ENCODE measurements at places on chromosomes 5 and 9.

- DNase-seq = peak; percentile 94
Observed at GRCh38 chr9:36765468-36766341, 193.0 kb downstream of the MELK start.

DNA sequence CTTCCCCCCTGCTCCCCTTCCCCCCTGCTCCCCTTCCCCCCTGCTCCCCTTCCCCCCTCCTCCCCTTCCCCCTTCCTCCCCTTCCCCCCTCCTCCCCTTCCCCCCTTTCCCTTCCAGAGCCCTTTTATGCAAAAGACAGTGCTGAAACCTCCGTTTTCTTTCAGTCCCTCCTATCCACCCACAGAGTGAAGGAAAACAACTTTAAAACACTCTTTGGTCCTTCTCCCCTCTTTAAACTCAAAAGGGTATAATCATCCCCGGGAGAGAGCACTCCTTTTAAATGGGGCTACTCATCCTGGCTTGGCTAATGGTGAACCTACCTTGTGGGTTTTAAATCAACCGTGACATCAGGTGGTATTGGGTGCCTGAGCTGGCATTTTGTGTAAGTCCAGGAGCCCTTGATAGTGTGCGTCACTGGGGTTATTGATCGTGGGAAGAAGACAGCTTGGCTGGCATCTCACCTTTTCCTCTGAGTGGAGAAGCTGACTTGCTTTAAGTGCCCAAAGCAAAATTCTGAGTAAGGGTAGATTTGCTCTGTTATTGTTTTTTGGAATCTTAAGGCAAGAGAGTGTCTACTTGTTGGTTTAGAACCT lies 2.7 kb downstream of the LARP1 start:
- DNase-seq = peak; percentile 72

GRCh38 chr5:117394506-117395157 lies 820.0 kb upstream of the SEMA6A start:
- no peak for DNase-seq

DNA sequence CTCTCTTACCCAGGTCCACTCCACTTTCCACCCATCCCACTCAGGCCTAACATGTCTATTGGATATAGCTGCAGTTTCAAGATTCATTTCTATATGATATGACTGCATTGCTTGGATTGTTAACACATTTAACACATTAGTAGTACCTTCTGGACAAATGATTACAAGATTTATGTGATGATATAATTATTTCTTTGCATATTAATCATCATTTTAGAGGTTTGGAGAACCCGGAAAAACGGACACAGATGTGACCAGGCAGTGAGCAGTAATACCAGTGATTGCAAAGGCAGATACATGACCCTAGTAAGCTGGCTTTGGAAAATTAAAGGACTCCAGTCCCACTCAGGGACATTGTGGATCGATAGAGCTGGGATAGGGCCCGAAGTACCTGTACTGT lies 103.8 kb downstream of the PRR16 start:
- DNase-seq = no peak

DNA sequence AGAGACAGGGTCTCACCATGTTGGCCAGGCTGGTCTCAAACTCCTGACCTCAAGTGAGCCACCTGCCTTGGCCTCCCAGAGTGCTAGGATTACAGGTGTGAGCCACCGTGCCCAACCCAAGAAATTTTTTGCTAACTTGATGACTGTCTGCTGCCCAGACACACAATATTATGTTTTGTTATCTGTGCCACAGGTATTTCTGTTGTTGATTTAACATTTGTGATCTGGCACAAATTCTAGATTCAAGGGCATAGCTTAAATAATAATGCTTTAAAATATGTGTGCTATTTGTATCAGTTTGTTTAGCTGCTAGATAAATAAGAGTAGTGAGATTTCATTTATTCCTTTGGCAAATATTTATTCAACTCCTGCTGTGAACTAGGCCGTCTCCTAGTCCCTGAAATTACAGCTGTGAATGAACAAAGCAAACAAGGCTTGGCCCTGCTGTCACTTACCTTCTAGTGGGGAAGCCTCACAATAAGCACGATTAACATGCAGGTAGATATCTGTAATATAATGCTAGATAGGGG lies 35.3 kb downstream of the GAPVD1 start:
- no peak for DNase-seq

Measured in activated CD4-positive, alpha-beta memory T cell treated with anti-CD3 and anti-CD28 coated beads for 36 hours (primary cell).